IPS DF 19.7 (cell line): ENCODE measurements at places on chromosomes 13 and 19.

DNA sequence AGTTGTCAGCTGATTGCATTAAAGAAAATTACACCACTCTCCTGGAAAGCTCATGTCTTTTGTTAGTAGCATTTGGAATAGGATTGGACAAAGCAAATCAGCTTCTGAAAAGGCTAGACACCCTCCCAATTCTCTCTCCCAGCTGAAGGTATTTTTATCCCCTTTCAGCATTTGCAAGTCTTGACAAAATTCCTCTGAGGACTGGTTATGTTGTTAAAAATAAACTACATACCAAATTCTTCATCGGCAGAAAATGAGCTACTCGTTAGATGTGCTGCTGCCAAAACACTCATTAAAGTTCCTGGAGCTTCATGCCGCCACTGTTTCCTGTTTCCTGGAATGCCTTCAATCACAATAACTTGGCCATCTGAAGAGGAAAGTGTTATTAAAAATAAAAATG lies 37.1 kb downstream of the UTP14C start:
- DNase-seq = no peak

DNA sequence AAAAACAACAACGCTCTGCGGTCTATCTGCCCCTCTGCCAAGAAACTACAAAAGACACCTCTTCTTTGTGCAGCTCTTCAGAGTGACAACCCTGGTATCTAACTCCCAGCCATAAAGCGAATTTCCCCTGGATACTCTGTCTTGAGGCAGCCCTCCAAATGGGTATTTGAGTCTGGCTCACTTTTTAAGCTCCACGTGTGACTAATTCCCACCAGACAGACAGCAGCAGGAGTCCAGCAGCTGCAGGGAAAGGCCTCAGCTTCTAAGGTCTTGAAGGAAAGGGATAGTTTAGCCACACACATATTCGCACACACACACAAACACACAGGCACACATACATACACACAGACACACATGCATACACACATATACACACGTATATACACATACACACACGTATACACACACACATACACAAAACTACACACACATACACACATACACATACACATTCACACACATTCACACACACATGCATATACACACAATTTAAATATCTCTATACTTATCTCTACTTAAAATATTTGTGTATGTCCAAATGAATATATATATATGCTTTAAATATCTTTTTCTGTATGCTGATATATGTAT lies 188.8 kb downstream of the TSHZ3 start:
- DNase-seq = no peak

GRCh38 chr19:29255912-29256311 lies 43.0 kb upstream of the UQCRFS1 start:
- no peak for DNase-seq

DNA sequence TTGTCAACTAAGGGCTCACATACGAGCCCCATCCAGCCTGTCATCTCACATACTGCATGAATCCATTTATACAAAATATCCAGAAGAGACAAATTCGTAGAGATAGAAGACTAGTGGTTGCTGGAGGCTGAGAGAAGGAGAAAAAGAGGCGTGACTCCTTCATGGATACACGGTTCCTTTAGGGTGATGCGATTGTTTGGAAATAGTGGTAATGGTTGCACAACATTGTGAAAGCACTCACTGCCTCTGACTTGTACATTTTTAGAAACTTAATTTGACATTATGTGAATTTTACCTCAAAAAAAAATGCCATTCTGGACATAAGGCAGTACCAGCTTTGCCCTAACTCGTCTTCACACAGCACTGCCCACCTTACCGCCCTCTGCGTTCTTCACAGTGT lies 27.3 kb downstream of the IGFL1 start:
- DNase-seq = no peak

- DNase-seq = no peak
Observed at GRCh38 chr13:77300176-77301037, 26.5 kb downstream of the MYCBP2 start.

DNA sequence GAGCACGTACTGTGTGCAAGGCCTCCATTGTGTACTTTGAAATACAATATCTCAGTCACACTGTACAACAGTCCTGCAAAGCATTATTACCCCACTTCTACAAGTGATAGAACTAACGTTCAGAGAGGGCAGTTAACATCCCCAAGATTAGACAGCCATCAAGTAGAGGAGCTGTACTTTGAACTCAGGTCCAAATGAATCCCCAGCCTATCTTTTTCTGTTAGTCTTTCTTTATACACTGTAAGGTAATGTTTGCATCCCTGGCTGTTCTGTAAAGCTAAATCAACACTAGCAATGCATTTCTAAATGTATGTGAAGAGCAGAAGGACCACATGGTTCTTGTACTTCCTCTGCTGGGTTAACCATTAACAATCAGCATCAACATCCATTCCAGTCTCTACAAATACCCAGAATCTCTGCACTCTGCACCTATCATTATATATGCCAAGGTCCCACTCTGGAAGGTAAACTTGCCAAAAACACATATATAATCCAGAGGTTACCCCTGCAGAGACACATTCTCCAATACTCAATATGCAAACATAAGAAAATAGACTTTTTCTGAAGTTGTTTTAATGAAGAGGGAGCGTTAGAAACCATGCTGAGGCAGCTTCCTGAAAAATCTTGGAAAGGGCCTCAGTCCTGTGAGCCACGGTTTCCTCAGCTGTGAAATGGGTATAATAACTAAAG lies 182.3 kb downstream of the MZT1 start:
- no peak for DNase-seq

GRCh38 chr19:19132912-19133311 lies 5.4 kb downstream of the TMEM161A start:
- DNase-seq = no peak

DNA sequence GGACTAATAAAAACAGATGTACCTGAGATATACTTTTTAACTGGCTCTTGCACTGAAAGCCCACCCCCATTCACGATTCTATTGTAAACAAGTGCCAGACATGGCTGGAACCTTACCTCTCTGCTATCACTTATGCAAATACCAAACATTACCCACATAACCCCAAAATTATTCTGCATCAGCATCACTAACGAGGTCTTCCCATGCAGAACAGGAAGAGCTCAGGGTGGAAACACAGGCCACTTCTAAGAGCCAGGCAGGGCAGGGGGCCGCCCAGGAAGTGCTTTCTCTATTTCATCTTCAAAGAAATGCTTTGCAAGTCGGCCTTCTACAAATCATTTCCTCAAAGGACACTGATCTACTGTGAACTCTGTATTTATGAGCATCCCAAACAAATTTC lies 7.3 kb downstream of the IRS2 start:
- no peak for DNase-seq

GRCh38 chr13:93853912-93854311 lies 625.6 kb downstream of the DCT start:
- no peak for DNase-seq

GRCh38 chr19:15110418-15110815 lies 3.2 kb downstream of the SYDE1 start:
- no peak for DNase-seq

GRCh38 chr19:11113140-11113708 lies 24.0 kb downstream of the LDLR start:
- no peak for DNase-seq

DNA sequence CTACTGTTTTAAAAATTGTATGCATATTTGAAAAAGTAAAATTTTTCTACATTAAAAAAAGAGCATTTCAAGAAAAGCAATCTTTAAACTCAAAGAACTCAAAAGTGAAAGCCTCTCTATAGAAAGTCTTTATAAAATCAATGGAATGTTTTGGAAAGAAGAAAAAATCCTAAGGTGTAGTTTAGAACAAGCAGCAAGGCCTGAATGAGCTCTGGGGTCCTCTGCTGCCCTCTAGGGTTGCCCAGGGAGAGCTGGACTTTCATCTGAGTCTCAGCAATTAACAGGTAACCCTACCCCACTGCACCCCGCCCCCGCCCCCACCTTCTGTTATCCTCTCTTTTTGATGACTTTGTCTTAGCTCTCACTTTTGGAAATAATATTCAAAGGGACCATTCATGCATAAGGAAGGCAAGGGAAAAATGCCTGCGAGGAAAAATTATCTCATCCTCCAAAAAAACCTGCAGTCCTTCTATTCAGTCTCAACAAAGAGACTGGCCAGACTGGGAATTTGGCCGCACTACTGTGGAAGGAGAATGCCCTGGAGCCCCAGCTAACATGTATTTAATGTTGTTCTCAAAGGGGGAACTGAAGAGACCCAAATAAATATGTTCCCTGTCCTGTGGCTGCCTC lies 24.1 kb downstream of the SLC25A30 start:
- peak; percentile 48 for DNase-seq

- peak; percentile 40 for DNase-seq
Observed at GRCh38 chr13:79966493-79966895, 374.4 kb downstream of the SPRY2 start.

- DNase-seq = no peak
Observed at GRCh38 chr13:41457589-41458186, 338 bp downstream of the RGCC start.

GRCh38 chr19:3801412-3802096 lies 15.4 kb upstream of the MATK start:
- DNase-seq = peak; percentile 28

DNA sequence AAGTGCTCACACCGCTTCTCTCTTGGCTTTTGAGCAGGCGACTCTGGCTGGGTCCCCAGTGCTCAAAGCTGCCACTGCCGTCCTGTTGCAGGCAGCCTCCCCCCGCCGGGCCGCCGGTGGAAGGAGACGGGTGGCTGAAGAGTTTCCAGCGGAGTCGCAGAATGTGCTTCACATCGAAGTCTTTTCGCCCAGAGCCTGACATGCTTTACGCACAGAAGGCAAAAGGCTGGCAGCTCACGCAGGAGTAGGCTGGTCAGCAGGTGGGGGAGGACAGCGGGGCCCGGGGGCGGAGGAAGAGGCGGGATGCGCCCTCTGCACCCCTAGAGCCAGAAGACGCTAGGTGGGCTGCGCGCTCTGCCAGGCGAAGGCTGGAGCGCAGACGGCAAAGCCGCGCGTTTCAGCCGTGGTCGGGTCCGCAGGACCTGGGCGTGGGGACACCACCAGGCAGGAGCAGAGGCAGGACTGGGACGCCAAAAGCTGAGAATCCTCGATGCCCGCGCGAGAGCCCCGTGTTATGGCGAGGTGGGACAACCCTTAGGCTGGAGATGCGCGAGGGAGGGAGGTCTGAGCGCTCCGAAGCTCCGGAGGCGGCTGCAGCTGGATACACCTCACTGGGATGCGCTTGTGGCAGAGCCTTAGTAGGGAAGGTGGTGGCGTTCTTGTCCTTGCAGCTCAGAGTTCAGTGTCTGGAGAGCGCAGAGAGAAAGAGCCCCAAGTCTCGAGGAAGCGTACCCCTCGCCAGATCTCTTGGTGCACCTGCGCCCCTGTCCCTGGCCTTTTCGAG lies at the start of gene ATXN8OS:
Gene ATXN8OS, plus strand, starts transcription at position 329 of the 784 bp plus-strand sequence.
- no peak for DNase-seq

- no peak for DNase-seq
Observed at GRCh38 chr13:90352763-90353162, 994.7 kb upstream of the MIR17HG start.

GRCh38 chr19:12899891-12900518 lies 9.0 kb downstream of the GCDH start:
- no peak for DNase-seq

DNA sequence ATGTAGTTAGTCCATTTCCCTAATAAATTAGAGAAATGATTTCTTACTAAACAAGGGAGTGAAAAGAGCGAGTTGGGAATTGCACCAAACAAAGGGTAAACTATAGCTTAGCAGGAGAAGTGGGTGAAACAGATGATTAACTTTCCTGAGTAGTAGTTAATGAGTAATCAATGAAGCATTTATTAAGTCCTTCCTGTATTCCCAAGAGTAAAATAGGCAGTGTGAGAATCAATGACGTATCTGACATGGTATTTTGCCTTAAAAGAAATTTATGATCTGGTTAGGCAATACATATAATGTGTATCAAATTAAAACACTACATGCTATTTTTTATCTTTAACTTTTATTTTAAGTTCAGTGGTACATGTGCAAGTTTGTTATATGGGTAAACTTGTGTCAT lies 142.8 kb downstream of the KLF5 start:
- no peak for DNase-seq

DNA sequence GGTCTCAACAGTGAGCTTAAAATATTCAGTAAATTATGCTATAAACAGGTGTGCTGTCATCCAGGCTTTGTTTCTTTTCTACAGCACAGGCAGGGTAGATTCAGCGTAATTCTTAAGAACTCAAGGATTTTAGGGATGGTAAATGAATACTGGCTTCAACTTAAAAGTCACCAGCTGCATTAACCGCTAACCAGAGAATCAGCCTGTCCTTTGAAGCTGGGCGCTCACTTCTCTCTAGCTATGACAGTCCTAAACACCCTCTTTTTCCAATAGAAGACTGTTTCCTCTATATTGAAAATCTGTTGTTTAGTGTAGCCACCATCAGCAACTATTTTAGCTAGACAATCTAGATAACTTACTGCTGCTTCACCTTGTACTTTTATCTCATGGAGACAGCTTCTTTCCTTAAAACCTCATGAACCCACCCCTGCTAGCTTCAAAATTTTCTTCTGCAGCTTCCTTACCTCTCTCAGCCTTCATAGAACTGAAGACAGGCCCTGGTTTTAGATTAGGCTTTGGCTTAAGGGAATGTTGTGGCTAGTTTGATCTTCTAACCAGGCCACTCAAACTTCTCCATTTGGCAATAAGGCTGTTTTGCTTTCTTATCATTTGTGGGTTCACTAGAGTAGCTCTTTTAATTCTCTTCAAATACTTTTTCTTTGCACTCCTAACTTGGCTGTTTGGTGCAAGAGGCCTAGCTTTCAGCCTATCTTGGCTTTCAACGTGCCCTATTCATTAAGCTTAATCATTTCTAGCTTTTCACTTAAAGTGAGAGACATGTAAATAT lies 89.5 kb downstream of the USP12 start:
- DNase-seq = no peak

DNA sequence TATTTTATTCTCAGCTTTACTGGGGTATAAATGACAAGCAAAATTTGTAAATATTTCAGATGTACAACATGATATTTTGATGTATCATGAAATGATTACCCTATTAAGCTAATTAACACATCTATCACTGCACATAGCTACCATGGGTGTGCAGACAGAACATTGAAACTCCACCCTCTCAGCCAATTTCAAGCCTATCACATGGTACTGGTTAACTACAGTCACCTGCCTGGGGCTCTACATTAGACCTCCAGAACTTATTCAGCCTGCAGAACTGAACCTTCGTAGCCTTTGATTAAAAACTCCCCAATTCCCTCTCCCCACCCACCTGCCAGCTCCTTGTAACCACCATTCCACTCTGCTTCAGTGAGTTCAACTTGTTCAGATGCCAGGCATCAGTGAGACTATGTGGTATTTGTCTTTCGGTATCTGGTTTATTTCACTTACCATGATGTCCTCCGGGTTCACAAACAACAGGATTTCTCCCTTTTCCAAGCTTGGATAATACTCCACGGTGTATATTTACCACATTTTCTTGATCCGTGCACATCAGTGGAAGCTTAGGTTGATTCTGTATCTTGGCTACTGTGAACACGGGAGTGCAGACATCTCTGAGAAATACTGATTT lies 19.2 kb downstream of the RAB20 start:
- no peak for DNase-seq

- DNase-seq = no peak
Observed at GRCh38 chr13:60627071-60627686, 230.2 kb downstream of the TDRD3 start.

GRCh38 chr19:3604987-3605343 lies 1.7 kb downstream of the TBXA2R start:
- no peak for DNase-seq
